GM23248 (cell line): ENCODE measurements at places on chromosomes 1 and 21. TPM values are rescaled to one million over a fixed set of nuclear protein-coding genes. Genes with fewer than 3 reads are reported as not detected.
A peak's percentile ranks its signal among the peaks of the same experiment; 100 is the strongest.

C4BPA gene
- not detected in 2 replicates for total RNA-seq

GJB4 gene
- total RNA-seq = not detected in 2 replicates

TOE1 gene
- 10.4 and 15.3 TPM in 2 replicates for total RNA-seq

OR2T35 gene
- not detected in 2 replicates for total RNA-seq

OR2L13 gene
- total RNA-seq = not detected in 2 replicates

PLA2G4A gene
- total RNA-seq = 2.9 and 3.7 TPM in 2 replicates

DNA sequence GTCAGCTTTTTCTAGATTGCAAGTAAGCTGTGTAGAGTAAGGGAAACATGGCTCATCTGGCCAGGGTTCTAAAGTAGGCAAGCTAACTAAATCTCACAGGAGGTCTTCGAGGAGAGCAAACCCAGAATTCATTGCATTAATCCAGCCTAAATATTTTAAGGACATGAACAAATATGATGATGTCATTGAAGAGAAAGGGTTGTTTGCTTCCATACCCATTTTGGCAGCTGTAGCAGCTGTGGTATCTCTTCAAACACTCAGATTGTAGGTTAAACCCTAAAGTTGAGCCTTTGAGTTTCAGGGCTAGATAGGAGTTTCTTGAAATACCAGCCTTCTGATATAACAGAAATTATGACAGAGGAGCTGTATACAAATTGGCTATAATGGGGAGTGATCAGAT is 200.5 kb upstream of the C1orf105 start:
- H3K27me3 ChIP-seq = no peaks in the 10 kb centered on the region
- H3K4me1 ChIP-seq = no peaks in the 10 kb centered on the region
- H3K4me3 ChIP-seq = no peak overlapping the region
- no peak overlapping the region for H3K27ac ChIP-seq
- H3K36me3 ChIP-seq = no peaks in the 10 kb centered on the region

DNA sequence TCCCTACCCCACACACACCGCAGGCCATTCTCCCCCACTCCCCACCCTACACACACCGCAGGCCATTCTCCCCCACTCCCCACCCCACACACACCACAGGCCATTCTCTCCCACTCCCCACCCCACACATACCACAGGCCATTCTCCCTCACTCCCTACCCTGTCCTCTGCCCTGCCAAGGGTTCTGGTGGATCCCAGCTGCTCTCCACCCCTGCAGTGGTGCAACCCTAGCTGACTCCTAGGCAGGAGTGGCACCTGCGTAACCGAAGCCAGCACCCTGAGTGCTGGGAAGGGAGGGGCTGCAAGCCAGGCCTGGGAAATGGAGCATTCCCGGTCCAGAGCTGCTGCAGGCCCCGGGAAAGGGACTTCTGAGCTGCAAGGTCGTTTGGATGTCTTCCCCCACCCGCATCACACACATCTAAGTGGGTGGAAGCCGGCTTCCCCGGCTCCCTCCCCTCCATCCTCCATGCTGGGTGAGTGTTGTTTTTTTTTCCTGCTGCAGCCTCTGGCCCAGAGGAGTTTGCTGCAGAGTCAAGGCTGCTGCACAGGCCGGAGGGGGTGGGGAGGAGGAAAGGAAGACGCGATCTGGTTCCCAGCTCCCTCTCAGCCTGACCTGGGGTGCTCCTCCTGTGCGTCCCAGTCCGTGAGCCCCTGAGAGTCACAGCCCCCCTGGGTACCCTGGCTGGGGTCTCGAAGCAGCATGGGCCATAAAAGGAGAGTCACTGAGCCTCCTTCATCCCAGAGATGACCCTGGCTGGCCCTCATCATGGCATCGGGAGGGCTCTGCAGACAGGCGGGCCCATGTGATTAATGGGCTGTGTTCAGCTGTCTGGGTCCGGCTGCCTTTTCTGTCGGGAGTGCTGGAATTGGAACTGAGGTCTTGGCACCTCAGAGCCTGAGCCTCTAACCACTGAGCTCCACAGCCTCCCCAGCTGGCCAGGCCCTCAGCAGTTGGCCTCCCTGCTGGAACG is 16.1 kb downstream of the H6PD start:
- H3K27me3 ChIP-seq = no peaks in the 10 kb centered on the region
- no peak overlapping the region for H3K4me3 ChIP-seq
- no peak overlapping the region for H3K27ac ChIP-seq
- no peaks in the 10 kb centered on the region for H3K4me1 ChIP-seq
- no peaks in the 10 kb centered on the region for H3K36me3 ChIP-seq

GRCh38 chr1:233261206-233261605 is 34.3 kb downstream of the PCNX2 start:
- no peaks in the 10 kb centered on the region for H3K4me1 ChIP-seq
- 0 out of 2 replicates have a peak, but pooled peaks cover 21% of the 10 kb centered on the region for H3K36me3 ChIP-seq
- no peaks in the 10 kb centered on the region for H3K27me3 ChIP-seq

DNA sequence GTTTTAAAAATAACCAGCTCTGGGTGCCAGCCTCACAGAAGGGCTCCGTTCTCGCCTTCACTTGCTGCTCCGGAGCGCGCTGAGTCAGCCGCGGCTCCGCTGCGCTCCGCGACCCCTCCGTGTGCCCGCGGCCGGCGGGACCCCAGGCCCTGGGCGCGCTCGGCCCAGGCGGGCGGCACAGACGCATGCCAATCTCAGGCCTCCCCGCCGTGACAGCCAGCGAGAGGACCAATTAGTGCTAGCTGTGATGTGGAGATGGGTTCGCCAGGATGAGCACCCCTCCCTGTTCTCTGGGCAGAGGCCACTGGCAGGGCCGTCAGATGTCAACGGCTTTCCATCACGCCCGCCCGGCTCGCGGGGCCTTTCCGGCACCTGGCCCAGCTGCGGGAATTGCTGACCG is 293.8 kb downstream of the SPATA17 start:
- H3K36me3 ChIP-seq = no peaks in the 10 kb centered on the region
- peak; percentile 24 for DNase-seq
- peaks cover 27% of the 10 kb centered on the region for H3K27me3 ChIP-seq
- no peak overlapping the region for H3K27ac ChIP-seq
- no peaks in the 10 kb centered on the region for H3K4me1 ChIP-seq

- H3K27ac ChIP-seq = peak overlapping the region; percentile 23
- H3K36me3 ChIP-seq = no peaks in the 10 kb centered on the region
- H3K4me3 ChIP-seq = no peak overlapping the region
Measured at GRCh38 chr1:193321242-193321840, 134.9 kb upstream of the B3GALT2 start.

GRCh38 chr1:152621993-152622392 is 910 bp downstream of the LCE3A start:
- peaks cover 5% of the 10 kb centered on the region; the same call in 1 of the 2 replicates for H3K4me1 ChIP-seq
- no peak overlapping the region for H3K27ac ChIP-seq
- H3K4me3 ChIP-seq = no peak overlapping the region
- H3K36me3 ChIP-seq = no peaks in the 10 kb centered on the region
- no peak for DNase-seq

DNA sequence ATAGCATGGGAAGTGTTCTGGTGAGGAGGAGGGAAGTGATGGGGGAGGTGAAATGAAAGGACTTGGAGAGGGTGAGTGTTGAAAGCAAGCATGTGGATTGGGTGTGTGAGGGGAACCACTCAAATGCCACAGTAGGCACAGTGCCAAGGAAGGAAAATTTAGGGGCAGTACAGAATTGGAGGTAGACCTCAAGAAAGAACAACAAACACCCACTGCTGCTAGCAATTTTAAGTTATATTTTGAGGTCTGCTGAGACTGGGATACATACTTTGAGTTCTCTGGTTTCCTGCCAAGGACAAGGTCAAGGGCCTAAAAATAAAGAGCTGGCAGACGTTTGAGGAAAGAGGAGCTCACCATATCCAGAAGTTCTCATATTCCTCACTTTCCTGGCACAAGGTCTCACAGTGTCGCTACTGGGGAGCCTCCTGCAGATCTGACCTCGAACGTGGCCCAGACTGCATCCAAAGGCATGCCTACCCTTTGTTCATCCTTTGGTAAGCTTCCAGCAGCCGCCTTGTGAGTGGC is 104.0 kb downstream of the BRINP2 start:
- no peak overlapping the region for H3K4me3 ChIP-seq
- no peaks in the 10 kb centered on the region for H3K27me3 ChIP-seq

GRCh38 chr1:52920791-52921291 is 699 bp downstream of the ECHDC2 start:
- no peak overlapping the region for H3K27ac ChIP-seq
- no peaks in the 10 kb centered on the region for H3K27me3 ChIP-seq
- no peaks in the 10 kb centered on the region for H3K4me1 ChIP-seq
- peak overlapping the region; percentile 80 for H3K4me3 ChIP-seq
- peak; percentile 60 for DNase-seq

DNA sequence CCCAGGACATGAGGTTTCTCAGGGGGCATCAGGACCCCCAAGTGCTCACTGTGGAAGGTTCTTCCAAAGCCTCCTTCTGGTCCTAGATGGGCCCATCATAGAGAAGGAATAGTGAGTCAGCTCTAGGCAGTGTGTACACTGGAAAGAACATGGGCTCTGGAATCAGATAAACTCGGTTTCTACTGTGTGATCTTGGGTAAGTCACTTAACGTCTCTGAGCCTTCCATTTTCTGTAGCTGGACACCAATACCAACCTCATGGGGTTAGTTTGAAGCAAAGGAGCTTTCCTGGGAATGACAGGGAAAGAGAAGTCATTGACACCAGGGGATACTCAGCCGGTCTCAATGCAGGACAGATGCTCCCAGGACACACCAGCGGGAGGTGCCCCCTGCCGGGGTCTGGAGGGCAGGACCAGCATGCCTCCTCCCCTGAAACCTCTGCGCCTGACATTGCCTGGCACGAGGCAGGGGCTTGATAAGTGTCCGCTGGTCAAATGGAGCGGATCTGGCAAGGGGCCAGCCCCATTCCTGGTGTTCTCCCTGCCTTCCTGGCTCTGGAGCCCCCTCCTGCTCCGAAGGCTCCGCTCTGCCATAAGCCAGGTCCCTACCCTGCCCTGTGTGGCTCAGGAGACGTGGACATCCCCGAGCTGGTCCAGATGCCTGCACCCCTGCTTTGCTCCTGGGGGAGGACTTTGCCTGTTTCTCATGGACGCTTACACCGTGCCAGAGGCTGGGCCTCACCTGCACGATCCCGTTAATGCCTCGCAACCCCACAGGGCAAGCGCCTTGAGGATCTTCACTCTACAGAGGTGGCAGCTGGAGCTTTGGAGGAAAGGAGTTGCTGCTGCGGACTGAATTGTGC is 52.8 kb downstream of the EDN2 start:
- H3K4me3 ChIP-seq = no peak overlapping the region
- no peak for DNase-seq
- H3K4me1 ChIP-seq = peaks cover 16% of the 10 kb centered on the region
- no peaks in the 10 kb centered on the region for H3K36me3 ChIP-seq

GRCh38 chr1:70057500-70057899 is 147.9 kb downstream of the LRRC40 start:
- H3K36me3 ChIP-seq = no peaks in the 10 kb centered on the region
- H3K4me1 ChIP-seq = no peaks in the 10 kb centered on the region
- DNase-seq = peak; percentile 8
- H3K4me3 ChIP-seq = no peak overlapping the region

- H3K27ac ChIP-seq = no peak overlapping the region
- no peaks in the 10 kb centered on the region for H3K36me3 ChIP-seq
- DNase-seq = peak; percentile 39
- no peak overlapping the region for H3K4me3 ChIP-seq
Measured at GRCh38 chr1:208923456-208923855, 660.1 kb upstream of the CAMK1G start.

- no peaks in the 10 kb centered on the region for H3K36me3 ChIP-seq
- H3K27me3 ChIP-seq = no peaks in the 10 kb centered on the region
- H3K27ac ChIP-seq = no peak overlapping the region
- no peak for DNase-seq
Measured at GRCh38 chr1:231691618-231692259, 65.1 kb downstream of the DISC1 start.
